ENCODE measurements at places on chromosomes 6 and 20.

DNA sequence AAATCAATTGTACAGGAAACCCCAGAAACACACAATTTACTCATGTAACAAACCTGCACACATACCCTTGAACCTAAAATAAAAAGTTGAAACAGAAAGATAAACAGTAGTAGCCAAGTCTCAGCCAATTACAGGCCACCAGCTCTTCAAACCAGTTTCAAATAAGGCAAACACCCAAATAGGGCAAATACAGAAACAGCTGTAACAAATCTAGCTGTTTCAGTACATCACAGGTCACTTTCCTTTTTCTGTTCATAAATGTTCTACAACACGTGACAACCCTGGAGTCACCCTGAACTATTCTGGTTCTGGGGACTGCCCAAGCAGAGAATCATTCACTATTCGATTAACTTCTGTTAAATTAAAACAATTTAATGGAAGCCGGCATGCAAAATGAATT lies 329.0 kb downstream of the GJA1 start:
- no peak for DNase-seq

GRCh38 chr6:124795643-124796463 lies 166.4 kb upstream of the RNF217 start:
- peak; percentile 16 for DNase-seq

DNA sequence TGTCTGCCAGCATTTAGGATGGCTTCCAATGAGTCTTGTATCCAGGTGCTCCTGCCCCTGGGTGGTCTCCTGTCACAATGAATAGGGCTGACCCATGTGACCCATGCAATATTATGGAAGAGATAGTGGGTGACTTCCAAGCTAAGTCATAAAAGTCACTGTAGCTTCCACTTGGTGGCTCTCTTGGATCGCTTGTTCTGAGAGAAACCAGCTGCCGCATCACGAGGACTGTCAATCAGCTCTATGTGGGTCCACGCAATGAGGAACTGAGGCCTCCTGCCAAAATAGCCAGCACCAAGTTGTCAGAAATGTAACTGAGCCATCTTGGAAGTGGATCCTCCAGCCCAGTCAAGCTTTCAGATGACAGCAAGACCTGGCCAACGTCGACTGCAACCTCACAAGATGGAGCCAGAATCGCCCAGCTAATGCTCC lies 14.9 kb upstream of the MATN4 start:
- DNase-seq: no peak

DNA sequence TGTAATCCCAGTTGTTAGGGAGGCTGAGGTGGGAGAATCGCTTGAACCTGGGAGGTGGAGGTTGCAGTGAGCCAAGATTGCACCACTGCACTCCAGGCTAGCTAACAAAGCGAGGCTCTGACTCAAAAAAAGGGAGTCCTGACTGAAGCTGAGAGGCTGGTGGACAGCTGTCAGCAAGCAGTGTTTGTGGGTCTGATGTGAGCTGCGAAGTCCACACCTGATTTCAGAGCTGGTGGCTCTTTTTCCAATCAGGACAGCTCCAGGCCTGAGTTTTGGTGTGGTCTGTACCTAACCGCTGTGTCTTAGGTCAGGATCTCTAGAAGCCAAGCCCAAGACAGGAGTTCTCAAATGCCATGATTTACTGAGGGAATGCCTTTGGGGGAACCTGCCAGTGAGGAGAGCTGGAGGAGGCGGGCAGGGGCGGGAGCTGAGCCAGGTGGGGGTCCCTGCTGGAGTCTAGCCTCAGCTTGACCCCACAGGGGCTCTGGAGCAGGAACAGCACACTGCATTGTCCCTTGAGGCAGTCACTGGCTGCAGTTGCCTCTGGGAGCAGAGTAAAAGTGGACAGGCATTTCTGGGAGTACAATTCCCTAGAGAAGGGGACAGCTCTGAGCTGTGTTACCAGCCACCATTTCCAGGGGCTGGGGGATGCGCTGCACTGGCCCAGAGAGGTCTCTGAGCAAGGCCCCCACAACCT lies 5.0 kb downstream of the GFRA4 start:
- DNase-seq: no peak

DNA sequence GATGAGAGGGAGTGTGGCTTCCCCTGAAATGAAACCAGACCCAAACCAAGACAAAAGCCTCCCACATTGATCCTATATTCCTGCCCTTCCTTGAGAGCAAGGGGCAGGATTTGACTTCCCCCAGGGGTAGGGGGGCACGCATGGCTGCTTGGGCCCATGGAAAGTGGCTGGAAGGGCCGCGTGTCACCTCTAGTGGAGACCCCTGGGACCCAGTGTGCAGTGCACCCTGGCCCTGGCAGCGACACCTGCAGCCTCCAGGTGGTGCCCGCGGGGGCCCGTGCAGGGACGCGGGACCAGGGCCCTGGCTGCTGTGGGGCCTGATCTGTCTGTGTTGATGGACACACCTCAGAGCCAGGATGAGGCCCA lies 18.0 kb upstream of the SLCO4A1 start:
- DNase-seq: no peak
